ENCODE measurements at places on chromosomes 11 and 22.
A peak's percentile ranks its signal among the peaks of the same experiment; 100 is the strongest.

GRCh38 chr22:36395915-36396314 lies 8.1 kb upstream of the MYH9 start:
- no peak for DNase-seq

- no peak for DNase-seq
Measured at GRCh38 chr11:73234471-73235181, 16.5 kb downstream of the P2RY2 start.

DNA sequence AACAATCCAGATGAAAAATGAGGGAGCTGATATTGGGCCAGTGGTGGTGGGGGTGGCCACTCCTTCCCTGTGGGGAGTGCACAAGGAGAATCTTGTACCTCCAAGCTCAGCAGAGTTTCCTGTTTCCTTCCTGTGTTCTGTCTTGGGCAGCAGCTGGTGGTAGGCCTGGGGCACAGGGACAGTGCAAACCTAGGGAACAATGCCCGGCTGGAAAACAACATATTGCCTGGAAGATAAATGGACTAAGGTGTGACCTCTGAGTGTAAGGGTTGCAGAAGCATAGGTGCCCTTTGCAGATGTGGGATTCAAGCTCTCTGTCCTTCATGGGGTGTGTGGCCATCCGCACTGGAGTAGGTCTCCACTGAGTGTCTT lies 5.8 kb upstream of the JAM3 start:
- DNase-seq, result no peak

DNA sequence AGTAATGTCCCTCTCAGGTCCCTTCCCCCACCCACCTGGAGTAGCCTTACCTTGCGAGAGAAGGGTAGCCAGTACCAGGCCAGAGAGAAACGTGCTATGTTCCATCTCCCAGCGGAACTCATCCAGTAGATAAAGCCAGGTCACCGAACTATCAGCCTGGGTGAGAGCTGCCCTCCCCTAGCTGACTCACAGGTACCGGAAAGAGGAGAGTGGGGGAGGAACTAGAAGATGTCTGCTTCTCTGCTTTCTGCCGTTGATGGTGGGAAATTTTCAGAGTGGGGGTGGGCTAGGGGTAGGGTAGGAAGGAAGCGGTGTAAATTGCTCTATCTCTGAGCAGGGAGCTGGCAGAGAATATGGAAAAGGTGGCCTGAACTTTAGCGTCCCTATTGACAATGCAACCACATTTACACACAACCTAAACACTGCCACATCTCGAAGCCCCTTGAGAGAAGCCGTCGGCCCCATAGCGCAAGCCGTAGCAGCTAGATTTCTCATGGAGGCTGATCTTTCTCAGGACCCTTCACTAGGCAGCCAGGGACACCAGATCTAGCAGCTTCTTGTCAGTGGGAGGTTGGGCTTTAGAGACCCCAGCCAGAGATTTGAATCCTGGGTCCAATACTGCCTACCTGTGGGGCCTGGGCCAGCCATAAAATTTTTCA lies at the start of gene CD3D:
Gene CD3D, minus strand, starts transcription at position 203 of the 659 bp plus-strand sequence. Its CDS starts 98 bp downstream, at position 105.
- peak; percentile 65 for DNase-seq

GRCh38 chr11:44404301-44404700 lies 94.4 kb upstream of the ALX4 start:
- DNase-seq, result no peak

- no peak for DNase-seq
Measured at GRCh38 chr11:70322666-70323065, 52.2 kb downstream of the PPFIA1 start.

DNA sequence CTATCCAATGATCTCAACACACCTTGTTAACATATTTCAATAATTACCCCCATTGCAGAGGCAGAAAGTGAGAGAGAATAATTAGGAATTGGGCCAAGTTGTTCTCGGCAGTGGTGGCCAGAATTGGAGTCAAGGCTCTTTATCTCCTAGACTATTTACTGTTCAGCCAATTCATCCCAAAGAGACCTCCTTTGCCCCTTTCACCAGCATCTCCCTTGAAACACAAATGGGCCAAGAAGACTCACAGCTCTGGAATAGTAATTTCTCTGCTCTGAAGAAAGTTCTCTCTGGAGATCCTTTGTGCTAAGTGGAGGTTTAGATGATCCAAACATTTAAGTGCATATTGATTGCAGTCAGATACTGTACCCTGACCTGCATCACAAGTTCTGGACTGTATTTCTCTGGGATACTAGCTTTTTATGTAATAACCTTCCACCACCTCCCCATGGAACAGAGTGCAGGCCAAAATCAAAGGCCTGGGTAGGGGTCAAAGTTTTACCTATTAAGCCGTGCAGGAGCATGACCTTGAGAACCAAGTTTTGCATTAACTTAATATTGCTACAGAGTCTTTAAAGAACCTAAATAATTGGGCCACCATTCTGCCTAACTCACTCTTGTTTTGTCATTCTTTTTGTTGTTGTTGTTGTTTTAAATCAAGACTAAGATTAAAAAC lies 19.6 kb upstream of the CADM1 start:
- DNase-seq, result no peak

DNA sequence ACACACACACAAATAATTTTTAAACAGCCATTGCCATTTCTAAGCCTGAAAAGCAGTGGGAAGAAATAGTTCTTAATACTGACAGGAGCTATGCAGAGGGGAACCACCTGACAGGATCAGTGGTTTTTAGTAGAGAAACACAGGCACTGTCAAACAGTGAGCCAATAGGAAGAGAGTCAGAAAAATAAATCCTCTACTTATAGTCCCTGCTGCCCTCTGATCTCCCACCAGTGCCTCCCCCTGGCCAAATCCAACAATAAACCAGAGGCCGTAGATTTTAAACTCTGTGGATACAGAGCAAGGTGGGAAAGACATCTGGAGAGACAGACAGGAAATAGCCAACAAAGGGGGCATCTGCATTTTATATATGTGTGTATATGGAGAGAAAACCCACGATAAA lies 7.9 kb upstream of the OR56B4 start:
- no peak for DNase-seq

DNA sequence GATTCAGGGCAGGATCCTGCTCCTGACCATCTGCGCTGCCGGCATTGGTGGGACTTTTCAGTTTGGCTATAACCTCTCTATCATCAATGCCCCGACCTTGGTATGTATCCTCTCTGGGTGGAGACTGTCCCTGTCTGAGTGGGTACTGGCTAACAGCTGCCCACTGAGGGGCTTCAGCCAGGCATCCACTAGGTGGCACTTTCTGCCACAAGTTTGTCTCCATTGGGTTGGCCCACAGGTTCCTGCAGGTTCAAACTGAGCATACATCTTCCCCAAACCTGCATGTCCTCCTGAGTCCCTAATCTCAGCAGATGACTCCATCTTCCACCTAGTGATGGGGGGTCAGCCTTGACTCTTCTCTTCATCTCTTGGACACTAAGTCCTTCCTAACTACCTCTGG lies 4.4 kb downstream of the SLC2A11 start:
- no peak for DNase-seq

DNA sequence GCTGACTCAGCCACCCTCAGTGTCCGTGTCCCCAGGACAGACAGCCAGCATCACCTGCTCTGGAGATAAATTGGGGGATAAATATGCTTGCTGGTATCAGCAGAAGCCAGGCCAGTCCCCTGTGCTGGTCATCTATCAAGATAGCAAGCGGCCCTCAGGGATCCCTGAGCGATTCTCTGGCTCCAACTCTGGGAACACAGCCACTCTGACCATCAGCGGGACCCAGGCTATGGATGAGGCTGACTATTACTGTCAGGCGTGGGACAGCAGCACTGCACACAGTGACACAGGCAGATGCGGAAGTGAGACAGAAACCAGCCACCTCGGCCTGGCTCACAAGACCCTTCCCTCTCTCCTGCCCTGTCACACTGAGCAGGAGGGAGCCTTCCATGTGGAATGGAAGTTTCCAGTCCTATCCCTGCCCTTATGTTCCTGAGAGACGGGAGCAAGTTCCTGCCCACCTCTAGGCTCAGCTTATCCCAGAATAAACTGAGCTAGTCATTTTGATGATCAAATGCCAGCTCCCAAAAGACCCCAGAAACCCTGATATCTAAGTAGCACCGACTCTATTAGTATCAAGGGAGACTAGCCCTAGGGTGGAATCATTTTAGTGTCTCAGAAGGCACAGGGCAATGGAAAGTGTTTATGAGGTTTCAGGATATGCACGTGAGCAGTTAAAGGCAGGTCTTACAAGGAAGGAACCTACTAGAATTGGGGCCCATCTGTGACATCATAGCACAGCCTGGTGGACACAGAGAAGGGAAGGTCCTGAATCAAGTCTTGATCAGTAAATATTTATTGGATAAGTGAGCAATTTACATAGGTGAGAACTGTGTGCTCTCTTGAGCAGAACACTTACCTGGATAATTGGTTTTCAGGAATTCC lies 6.3 kb upstream of the IGLL5 start:
- DNase-seq, result no peak

- no peak for DNase-seq
Measured at GRCh38 chr22:34344702-34345101, 424.4 kb upstream of the LARGE1 start.

GRCh38 chr11:11572386-11572785 lies 49.4 kb downstream of the GALNT18 start:
- DNase-seq, result no peak

DNA sequence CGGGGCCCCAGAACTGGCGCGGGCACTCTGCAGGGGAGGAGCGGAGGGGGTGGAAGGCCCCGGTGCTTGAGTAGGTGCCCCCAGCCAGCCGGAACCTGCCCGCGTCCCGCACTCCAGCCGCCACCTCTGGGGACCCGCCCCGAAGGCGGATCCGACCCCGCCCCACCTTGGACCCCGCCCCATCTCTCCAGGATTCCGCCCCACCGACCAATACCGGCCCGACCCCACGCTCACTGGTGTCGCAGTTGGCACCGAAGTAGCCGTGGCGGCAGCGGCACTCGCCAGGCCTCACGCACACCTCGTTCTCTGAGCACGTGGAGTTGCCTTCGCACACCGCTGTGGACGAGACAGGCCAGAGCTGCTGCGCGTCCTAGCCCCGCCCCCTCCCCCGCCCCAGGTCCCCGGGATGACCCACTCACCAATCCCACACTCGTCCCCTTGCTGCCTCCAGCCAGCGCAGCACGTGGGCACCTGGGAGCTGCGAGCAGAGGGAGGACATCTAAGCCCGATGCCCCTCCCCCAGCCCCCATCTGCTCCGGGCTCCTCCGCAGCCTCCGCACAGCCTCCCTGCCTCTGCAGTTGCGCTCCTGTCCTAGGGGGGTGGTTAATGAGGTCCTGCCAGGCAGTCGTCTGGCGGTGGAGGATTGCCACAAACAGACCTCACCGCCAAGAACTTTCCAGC lies 6.0 kb downstream of the SCARF2 start:
- no peak for DNase-seq

GRCh38 chr11:95734009-95734572 lies 55.5 kb downstream of the FAM76B start:
- no peak for DNase-seq

DNA sequence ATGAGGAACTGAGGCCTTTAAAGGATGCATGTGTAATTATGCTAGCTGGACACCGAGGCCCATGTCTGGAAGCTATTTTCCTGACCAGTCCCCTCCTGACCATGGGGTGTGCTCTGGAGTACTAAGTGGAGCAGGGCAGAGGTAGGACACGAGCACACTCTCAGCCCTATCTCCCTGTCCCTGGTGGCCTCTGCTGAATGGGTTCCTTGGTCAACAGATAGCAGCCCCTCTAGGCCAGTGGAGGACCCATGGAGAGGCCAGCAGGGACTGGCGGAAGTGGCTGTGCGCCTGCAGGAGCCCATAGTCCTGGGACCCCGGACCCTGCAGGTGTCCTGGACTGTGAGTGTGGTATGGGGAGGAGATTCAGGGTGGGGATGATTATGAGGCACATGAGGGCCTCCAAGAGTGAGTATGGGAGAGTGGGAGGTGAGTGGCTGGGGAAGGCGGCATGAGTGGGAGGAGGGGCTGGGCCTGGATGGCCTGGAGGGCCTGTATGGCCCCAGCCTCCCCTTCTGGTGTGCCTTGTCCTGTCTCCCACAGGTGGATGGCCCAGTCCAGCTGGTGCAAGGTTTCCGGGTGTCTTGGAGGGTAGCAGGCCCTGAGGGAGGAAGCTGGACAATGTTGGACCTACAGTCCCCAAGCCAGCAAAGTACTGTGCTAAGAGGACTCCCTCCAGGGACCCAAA lies 9.5 kb downstream of the ROBO3 start:
- DNase-seq, result no peak

GRCh38 chr11:20654038-20654437 lies 15.3 kb upstream of the NELL1 start:
- no peak for DNase-seq

DNA sequence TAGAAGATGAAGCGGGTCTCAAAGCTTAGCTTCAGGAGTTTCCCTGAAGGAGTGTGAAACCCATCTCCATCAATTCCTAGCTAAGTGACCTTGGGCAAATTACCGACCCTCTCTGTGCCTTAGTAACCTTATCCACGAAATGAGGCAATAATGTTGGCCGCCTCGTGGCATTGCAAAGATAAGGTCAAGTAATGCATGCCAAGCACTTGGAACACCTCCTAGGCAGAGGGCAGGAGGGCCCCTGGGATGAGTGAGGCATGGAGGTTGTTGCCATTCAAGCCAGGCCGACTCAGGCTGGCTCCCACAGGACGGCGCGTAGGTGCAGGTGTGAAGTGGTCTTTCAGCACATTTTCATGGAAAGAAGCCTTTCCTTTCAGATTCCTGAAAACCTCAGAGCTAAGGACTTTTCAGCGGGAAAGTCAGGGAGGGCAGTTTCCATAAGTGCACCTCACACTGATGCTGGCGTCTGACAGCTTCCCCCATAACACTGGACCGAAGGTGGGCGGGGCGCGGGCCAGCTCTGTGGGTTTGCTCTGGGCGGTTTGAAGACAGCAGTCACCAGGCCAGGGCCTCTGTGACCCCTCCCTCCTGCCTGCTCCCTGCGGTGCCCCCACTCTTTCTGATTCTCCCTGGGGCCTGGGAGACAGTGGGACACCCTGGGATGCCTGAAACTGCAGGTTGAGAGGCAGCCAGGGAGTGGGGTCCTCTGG lies 25.2 kb downstream of the RPS6KA4 start:
- DNase-seq, result no peak

DNA sequence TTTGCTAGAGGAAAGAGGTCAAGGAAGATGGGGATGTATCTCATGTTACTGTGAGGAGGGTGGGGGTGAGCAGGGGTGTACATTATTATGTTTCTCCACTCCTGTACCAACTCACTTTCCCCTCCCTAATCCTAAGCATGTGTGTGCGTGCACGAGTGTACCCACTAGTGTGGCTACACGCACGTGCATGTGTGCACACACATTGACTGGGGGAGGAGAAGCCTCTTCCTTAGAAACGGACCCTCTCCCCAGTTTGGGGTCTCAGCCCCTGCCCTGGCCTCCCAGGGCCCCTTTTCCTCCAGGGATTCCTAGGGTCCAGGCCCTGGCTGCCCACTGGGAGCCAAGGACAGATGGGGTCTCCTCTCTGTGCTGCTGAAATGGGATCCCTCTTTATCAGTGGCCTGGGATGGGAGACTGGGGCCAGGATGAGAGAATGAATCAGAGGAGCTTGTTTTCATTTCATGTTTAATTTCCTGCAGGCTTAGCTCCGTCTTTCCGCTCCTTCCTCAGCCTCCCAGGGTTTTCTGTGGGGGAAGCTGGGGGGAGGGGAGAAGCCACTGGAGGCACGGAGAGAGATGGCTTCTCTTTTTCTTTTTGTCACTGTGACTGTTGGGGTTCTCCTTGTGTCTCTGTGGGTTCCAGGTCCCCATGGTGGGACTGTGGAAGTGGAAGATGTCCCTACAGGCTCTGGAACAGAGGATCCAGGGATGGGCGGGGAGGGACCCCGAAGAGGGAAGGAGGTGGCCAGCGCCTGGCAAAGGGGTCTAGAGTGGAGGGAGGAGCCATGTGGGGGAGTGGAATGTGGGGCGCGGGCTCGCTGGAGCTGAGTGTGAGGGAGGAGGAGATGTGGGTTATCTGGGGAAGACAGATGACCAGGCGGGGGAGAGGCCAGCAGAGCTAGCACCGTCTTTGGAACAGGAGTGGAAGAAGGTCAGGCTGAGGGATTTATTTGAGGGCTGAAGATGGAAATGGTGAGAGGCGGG lies 40.3 kb downstream of the ALX4 start:
- DNase-seq, result no peak

All from T-helper 17 cell (primary cell).